ENCODE measurements at places on chromosomes 16 and 17.

GRCh38 chr16:86791287-86792035 lies 213.1 kb downstream of the FOXL1 start:
- no peak for DNase-seq

DNA sequence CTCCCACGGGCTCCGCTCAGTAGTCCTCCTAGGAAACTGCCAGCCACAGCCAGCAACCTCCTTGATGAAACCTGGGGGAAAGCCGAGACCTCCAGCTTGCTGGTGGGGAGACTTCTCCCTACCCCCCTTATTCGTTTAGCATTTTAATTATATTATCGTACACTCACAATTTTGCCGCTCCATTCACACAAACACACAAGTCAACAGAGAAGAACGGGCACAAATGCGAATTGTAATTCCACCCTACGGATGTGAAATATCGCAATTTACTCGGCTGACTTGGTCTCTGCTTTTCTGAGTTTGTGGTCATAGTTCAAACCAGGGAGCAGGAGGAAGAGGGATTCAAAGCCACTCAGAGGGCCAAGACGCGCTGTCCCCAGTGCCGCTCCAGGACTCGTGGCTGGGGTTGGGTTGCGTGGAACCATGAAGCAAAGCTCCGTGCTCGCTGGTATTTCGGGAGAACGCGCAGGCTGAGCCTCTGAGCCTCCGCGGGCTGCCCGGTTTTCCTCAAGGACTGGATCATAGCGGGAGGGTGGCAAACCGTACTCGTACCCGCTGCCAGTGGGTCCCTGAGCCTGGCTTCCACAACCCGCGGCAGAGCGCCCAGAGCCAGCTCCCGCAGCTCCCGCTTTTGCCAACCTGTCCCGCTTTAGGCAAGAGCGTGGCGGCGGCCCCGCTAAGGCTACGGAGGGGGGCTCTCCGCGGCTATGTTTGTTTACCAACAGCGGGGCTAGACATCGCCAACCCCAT lies 2.0 kb downstream of the LHX1 start:
- DNase-seq: no peak

- DNase-seq: no peak
Observed at GRCh38 chr17:36854982-36855381, 82.3 kb upstream of the LHX1 start.

DNA sequence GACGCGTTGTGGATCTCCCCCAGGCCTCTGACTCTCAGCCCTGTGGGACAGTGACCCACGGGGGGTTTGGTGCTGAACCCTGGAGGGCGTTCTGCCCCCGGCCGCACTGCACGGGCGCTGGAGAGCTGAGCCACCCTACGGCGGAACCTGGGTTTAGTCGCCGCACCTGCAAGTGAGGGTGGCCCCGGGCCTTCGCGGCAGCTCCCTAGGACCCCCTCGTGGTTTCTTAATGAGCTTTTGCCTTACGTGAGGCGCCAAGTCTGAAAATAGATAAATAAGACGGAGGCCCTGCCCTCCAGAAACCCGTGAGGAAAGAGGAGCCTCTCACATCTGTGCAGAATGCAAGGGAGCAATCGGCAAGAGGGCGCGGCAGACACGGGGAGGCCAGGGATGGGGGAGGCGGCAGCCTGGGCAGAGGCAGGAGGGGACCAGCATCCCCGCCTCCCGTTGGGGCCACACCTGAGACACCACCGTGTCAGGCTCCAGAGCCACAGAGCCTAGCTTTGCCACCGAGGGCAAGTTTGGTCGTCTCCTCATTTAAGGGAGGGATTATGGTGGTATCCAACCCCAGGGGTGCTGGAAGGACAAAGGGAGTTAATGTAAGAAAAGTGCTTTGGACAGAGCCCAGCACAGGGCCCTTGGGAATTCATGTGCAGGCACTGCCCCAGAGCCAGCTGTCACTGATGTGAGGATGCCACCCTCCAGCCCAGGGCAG lies 153.2 kb upstream of the CHMP6 start:
- no peak for DNase-seq

DNA sequence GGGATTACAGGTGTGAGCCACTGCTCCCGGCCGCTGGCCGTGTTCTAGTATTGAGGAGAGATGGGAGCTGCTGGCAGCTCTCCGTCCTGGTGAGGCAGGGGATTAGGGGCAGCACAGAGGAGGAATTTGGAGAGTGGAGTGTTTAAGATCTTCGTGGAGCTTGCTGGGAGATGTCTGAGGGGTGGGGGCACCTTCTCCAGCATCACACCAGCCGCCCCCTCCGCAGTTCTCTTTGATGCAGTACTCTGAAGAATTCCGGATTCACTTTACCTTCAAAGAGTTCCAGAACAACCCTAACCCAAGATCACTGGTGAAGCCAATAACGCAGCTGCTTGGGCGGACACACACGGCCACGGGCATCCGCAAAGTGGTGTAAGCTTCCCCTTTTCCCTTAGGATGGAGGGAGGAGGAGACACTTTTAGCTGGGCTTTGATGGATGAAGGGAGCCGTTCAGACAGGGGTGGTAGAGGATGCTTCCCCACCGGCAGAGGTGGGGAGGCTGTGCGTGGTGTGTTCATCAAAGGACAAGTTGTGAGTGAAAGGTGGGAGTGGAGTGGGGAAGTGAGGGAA lies 11.9 kb downstream of the ITGAM start:
- no peak for DNase-seq

DNA sequence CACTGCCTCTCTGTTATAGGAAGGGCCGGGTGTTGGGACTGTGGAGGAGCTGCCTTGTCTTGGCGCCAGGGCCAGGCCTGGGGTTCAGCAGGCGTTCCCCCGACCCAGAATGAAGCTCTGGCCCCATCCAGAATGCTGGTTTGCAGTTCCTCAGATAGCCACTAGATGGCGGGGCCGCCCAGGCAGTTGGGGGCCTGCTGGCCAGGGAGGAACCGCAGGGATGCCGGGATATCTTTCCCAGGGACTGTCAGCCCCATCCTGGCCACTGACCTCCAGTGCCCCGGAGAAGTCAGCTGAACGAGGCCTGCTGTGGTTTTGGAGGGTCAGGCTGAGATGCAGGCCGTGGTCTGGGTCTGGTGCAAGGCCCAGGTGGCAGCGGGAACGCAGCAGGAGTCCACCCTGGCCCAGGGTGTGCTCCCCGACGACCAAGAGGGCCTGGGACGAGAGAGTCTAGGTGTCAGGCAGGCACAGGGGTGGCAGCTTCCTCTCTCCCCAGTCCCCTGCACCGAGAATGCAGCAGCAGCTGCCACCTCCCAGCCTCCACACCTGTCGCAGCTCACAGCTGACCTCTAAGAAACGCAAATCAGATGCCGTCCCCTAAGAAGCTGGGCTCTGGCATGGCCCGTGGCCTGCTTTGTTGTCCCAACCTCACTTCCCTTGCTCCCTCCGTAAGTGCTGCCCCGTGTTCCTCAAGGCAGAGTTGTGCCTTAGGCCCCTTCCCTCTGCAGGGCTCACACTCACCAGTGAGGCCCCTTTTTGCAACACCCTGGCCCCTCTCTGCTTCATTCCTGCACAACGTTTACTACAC lies 51.2 kb downstream of the RMI2 start:
- DNase-seq: peak; percentile 93

DNA sequence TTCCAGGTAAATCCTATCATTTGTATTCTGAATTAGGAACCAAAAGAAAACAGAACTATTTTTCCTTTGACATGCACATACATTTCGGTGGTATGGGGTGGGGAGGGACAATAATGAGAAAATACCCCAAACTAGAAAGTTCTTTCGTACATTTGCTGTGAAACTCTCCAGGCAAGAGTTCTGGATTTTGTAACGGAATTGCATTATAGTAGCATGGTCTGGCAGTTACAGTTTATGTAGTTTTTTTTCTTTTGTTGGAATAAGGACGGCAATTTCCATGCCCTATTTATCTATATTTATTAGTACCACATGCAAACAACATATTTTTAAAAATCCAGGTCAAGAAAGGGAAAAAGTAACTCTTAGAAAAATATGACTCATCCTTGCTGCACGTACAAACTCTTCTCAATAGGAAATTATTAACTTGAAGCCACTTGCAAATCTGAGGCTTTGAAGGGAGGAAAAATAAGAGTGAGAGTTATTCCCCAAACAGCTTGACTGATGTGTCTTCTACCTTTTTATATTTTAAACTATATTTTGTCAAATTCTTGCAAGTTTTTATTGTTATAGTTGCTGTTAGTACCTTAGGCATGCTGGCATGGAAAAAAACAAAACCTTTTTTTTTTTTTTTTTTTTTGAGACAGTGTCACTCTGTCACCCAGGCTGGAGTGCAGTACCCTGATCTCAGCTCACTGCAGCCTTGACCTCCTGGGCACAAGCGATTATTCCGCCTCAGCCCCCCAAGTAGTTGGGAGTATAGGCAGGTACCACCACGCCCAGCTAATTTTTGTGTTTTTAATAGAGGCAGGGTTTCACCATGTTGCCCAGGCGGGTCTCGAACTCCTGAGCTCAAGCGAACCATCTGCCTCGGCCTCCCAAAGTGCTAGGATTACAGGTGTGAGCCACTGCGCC lies 69.3 kb downstream of the WWP2 start:
- DNase-seq: no peak

- DNase-seq: peak; percentile 46
Observed at GRCh38 chr17:38703742-38704605, 1.1 kb upstream of the MLLT6 start.

- no peak for DNase-seq
Observed at GRCh38 chr17:2964370-2964769, 99.0 kb downstream of the OR1D5 start.

DNA sequence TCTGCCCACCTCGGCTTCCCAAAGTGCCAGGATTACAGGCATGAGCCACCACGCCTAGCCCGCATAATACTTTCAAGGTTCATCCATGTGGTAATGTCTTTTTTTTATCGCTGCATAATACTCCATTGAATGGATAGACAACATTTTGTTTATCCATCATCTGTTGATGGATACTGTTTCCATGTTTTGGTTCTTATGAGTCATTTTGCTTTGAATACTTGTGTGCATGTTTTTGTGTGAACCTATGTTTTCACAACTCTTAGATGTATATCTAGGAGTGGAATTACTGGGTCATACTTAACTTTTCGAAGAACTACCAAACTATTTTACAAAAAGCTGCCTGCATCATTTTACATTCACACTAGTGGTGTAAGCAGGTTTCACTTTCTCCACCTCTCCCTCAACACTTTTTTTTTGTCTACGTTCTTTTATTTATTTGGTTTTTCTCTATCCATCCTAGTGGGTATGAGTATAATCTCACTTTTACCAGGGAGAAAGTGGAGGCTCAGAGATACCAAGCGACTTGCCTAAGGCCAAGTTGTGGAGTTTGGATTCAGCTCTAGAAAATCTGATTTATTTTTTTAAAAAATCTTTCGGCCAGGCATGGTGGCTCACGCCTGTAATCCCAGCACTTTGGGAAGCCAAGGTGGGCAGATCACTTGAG lies 151.2 kb downstream of the CMIP start:
- DNase-seq: no peak

DNA sequence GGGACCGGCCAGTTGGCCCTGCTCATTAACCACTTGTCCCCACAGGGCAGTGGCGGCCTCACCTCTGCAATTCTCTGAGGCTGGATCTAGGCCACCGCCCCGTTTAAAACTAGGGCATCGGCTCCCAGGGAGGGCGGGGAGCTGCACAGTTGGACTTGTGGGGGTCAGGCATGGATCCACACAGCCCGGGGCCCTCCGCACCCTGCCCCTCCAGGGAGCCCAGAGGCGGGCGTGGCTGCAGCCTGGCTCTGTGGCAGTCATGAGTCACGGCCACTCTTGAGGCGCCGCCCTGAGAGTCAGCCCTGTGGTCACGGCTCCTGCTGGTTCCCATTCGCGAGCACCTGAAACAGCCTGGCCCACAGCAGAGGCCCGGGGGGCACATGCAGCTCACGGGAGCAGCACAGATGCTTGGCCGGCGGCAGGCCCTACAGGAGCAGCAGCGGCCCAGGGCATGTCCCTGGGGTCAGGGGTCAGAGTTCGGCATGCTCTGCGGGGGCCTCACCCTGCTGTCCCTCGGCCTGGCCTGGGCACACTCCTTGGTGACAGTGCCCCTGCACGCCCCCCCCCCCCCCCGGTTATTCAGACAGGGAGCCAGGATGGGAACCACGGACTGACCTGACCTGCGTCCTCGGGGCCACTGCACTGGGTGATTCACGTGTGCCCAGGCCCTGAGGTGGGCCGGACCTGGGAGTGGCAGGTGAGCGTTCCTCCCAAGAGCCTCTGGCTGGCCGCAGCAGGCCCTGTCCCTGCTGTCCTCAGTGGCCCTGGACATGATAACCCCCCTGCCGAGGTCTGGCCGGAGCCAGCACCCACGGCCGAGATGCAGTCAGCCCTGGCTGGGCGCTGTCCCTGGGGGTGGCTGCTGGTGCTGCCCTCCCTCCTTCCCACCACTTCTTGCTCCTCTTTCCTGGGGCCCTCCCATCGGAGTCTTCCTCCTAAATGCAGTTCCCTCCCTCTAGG lies 8.2 kb downstream of the CAPN15 start:
- DNase-seq: peak; percentile 84

DNA sequence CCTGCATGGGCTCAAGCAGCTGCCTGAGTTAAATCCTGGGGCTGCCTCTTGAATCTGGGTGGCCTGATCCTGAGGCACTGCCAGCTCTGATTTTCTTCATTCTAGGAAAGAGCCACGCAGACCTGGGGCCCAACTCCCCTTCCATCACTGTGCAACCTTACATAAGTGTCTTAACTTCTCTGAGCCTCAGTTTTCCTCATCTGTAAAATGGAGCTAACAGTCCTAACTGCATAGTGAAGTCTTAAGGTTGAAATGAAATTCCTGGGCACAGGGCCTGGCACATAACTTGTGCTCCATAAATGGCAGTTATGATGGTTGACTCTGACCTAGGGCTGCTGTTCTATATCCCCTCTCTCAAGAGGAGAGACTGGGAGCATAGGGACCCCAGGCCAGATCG lies 236.6 kb downstream of the GSG1L start:
- no peak for DNase-seq

DNA sequence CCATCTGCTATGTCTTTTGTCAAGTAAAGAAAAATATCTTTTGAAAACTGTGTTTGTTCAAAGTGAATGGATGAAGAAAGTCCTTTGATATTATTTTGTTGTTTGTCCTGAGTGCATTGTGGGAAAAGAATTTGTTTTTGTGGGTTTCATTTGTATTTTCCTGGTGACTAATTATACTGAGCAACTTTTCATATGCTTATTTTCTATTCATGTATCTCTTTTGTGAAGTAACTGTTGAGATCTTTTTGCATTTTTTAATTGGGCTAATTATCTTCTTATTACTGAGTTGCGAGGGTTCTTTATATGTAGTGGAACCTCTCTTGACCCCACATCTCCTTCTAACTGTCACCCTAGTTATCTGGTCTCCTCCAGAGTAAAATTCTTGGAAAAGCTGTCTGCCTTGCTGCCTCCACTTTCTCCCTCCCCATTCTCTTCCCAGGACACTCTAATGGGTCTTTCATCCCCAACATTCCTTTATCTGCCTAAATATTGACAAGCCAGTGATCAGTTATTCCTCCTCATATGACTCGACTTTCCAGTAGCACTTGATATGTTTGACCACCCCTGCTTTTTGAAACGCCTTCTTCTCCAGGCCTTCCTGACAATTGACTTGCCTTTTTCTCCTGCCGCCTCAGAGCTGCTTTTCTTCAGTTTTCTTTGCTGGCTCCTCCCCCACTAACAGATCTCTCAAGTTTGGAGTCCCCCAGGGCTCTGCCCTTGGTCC lies 117.6 kb upstream of the HAS3 start:
- no peak for DNase-seq

DNA sequence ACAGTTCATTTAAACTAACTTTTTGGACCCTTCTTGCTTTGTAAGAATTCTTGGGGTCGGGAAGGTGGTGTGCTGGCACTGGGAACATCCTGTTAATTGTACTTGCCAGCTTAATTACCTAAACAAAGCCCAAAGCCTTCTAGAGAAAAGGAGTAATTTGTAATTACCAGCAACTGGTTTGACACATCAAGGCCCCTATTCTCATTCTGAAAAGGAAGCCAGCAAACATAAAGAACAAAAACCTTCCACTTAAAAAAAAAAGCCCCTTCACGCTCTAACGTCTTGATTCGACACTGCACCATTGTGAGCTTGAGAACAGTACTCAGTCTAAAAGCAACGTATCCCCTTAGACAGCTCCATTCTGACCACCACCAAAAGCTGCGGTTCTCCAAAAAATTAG lies 74.7 kb upstream of the RPH3AL start:
- DNase-seq: no peak

All from AG08396 (cell line).